Putamen (tissue), 1 donor: ENCODE measurements at places on chromosomes 11 and 22.

GRCh38 chr11:33291004-33291777, 34.0 kb downstream of the HIPK3 start:
- no peak for DNase-seq

GRCh38 chr11:446891-447290, 3.2 kb upstream of the PTDSS2 start:
- DNase-seq, result no peak

GRCh38 chr11:120381401-120381800, 45.2 kb downstream of the ARHGEF12 start:
- no peak for DNase-seq

GRCh38 chr22:18970948-18971315, 34.8 kb upstream of the PRODH start:
- DNase-seq, result no peak

DNA sequence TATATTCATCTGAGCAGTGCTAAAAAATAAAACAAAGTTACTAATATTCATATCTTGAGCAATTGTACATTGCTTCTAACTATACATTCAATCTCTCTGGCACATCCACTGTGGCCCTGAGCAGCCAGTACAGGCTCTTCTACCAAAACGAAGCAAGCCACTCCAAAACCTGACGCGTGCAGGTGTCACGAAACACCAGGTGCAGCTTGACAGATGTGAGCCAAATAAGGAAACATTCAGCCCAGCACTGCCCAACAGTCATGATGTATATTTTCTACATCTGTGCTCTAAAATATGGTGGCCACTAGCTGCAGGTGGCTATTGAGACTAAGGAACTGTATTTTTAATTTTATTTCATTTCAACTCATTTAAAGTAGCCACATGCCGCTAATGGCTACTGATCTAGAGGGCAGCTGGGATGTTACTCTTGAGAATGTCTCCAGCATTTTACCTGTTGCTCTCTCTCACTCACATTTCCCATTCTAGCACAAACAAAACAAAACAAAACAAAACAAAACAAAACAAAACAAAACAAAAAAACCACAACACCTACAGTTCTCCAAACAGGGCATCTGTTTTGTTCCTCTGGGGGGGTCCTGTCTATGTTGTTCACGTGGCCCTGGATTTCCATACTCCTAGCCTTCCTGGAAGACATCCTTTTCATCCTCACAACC, 77.7 kb downstream of the LARGE1 start:
- no peak for DNase-seq

- DNase-seq, result no peak
These were observed 57.2 kb upstream of the PRDM11 start for GRCh38 chr11:45089251-45089650.

GRCh38 chr11:117484156-117484555, 156.5 kb downstream of the CEP164 start:
- no peak for DNase-seq

DNA sequence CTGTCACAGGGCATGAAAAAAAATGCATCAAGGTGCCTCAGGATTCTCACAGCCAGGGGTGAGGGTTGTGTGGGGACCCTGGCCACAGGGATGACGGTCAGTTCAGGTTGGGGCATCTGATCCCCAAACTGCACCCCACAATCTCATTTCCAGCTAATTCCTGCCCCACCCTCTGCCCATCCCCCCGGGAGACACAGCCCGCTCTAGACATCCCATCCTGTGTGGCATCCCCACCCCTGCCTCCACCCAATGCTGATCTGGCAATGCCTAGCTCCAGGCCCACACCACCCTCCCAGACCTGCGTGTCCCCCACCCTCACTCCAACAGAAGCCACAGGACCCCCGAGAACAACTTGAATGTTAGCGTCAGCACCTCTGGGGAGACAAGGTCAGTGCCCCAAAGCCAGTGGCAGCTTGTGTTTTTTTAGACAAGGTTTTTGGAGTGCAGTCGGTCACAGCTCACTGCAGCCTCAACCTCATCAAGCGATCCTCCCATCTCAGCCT, 25.3 kb downstream of the TSPAN4 start:
- DNase-seq, result no peak

- no peak for DNase-seq
These were observed 77.4 kb upstream of the CSNK2A3 start for GRCh38 chr11:11430431-11430830.

DNA sequence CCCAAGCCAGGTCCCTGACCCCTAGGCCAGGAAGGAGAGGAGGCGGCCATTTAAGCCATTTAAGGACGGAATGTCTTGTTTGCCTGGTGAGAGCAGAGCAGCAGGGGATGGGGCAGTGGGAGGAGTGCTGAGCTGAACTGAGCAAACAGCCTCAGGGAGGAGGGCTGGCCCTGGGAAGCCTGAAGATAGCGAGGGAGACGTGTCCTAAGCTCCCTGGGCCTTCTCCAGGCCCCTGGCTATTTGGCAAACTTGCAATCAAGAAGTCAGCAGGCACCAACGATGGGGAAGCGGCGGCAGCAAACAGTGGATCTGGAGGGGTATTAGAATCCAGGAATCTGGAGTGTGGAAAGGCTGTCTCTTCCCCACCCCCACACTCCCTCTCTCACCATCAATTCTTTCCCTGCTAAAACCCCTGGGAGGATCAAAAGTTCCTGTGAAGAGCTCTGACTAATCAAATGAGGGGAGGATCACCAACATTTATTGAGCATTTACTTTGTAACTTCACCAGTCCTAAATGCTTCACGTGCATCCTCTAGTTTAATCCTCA, 8.8 kb downstream of the BCL9L start:
- no peak for DNase-seq

- DNase-seq, result no peak
These were observed 214.5 kb downstream of the BARX2 start for GRCh38 chr11:129590030-129590752.

GRCh38 chr11:74123008-74123448, 47.8 kb downstream of the C2CD3 start:
- DNase-seq, result no peak

DNA sequence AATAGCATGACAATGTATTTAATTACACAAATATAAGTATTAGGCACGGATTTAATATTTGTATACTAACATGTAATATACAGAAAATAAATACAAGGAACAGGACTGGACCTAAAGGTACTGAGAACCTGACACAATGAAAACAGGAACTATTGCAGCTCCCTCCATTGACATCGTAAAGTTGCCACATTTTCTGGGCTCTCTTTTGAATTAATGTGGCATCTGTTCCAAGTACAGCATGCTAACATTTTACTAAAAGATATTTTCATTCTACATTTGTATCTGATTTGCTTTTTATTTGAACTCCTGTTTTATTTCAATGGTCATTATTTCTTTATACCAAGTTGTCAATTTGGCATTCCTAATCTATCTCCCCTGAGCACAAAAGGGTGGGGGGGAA, 15.3 kb downstream of the PHF21A start:
- DNase-seq, result no peak

- peak; percentile 62 for DNase-seq
These were observed 637 bp downstream of the DRD2 start for GRCh38 chr11:113474362-113475159.

DNA sequence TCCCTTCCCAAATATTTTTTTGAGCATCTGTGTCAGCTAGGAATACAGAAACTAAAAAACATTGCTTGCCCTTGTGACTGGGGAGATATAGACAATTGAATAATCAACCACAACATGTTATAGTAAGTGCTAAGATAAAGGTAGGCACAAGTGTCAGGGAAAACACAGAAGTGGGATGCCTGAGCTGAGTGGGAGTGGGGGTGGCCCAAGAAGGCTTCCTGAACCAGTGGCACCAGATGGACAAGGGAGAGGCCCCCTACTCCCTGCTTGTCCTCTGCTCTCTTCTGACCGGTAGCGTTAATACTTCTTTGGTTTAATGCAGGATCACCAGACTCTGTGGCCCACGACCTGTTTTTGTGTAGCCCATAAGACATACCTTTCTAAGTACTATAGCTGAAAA, 48.8 kb downstream of the PACS1 start:
- no peak for DNase-seq

DNA sequence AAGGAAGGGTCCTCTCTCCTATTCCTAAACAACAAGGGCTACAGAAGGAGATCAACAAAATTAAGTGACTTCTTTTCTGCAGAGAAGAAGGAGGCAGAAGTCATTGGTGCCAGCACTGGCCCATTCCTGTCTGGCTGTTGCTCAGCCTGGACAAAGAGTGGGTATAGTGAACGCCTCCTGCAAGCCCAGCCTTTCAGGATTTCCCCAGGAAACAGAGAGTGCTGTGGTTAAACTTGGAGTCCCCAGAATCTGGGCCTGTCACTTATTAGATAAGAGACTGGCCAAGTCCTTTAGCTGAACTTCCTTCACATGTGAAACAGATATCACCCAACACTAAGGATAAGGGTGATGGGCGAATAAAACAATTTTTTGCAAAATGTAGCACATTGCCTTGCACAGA, 10.9 kb downstream of the TST start:
- no peak for DNase-seq

- DNase-seq, result no peak
These were observed 202.1 kb downstream of the NXPE2 start for GRCh38 chr11:114880442-114880841.

GRCh38 chr11:115454525-115454924, 49.7 kb downstream of the CADM1 start:
- DNase-seq, result no peak

- no peak for DNase-seq
These were observed 6.7 kb upstream of the TAGLN start for GRCh38 chr11:117192401-117192875.

DNA sequence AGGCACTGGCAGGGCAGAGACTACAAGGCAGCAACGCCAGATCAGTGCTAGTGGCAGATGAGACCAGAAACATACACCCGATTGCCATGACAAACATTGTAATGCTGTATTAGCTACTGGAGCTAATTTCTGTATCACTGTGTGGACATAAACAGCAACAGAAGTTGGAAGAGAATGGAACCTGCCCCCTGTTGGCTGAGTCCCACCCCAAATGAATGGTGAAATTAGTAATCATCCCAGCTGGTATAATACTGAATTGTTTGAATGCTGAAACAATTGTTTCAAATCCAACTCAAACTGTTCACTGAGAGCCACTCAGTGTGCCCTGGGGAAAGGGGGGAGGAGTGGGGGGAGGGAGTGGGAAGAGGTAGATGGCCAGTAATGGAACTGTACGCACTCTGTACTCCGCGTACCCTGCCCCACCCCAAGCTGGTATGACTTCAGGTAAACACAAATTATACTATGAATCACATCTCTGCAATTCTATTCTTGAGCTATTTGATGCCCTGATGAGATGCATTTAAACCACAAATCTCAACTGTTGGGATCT, 11.2 kb upstream of the BIRC3 start:
- DNase-seq, result no peak

- DNase-seq, result no peak
These were observed 42.4 kb upstream of the HIPK3 start for GRCh38 chr11:33214767-33215166.
